A172 (cell line): ENCODE measurements at places on chromosomes 4 and X.

GRCh38 chrX:136812286-136812685 is 31.6 kb upstream of the ARHGEF6 start:
- DNase-seq = no peak

GRCh38 chrX:49266523-49267445 is 2.3 kb upstream of the FOXP3 start:
- no peak for DNase-seq

DNA sequence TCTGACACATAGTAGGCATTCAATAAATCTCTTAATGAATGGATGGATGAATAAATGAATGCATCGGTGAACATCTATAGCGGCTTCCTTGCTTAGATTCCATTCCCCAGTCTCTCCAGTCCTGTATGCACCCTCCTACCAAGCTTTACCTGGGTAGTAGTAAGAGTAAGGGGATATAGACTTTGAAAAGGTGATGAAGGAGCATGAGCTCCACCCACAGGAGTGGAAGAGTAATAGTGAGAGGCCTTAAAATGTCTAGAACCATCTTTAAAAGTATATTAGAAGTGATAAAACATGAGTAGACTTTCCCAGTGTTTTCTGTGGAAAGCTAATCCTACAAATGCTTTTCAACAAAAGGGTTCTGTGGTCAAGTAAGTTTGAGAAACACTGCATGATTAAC is 35.5 kb upstream of the GPC3 start:
- DNase-seq = no peak

DNA sequence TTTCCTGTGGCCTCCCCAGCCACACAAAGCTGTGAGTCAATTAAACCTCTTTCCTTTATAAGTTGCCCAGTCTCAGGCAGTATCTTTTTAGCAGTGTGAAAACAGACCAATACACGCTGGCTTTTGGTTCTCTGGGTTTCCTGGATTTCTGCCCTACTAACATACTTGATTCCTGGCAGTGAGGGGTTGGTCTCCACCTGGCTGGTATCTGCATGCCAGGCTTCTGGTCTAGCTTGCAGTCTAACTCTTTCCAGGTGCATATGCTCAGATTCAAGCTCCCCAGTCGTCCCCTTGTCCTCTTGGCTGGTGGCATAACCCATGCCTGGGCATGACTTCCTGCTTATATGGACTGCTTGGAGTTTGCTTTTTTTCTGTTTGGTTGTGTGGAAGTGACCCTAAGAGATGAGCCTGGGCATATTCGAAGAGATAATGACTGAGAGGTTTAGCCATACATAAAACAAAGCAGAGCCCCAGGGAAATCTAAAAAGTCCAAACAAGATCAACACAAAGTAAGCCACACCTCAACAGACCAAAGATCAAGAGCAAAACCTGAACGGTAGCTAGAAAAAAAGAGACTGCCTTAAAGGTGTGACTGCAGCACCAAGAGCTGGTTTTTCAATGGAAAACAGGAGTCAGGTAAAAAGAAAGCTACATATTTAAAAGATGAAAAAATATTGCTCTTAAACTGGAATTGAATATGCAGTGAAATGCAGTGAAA is 102.1 kb upstream of the STS start:
- DNase-seq = no peak

DNA sequence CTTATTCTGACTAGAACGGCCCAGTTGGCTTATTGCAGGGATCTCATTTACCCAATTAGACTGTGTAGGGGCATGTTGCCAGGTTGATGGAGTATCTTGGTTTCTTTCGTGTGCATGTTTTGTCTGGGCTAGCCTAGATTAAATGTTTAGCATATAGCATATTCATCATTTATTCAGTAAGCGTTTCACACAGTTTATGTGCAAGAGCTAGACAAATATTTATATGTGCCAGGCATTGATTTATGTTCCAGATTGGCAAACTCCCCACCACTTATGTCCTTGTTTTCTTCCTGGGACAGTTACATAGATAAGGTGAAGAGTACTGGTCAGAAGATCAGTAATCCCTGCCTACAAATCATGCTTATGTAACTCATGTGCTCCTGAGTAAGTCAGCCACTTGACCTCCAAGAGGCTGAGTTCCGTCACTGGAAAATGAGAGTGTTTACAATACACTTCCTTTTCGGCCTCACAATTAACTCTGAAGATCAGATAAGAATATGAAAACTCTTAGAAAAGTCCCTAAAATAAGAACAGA is 57.2 kb downstream of the RUFY3 start:
- peak; percentile 71 for DNase-seq

DNA sequence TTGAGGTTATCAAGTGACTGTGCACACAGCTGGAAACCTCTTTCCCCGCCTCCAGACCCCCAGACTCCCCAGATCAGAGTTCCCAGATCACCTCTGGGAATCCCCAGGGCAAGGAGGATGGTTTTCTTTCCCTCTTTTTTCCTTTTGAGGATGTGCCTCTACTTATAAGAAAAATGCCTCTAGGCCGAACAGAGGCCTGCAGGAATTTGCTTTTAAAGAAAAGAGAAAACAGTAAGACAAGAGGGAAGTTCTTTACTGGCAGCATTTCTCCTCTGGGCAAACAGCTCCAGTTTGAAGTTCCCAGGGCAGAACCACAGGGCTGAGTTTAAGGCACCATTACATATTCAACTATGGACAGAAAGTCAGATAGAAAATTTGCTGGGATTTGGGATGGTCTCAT is 837.9 kb upstream of the LCORL start:
- no peak for DNase-seq

DNA sequence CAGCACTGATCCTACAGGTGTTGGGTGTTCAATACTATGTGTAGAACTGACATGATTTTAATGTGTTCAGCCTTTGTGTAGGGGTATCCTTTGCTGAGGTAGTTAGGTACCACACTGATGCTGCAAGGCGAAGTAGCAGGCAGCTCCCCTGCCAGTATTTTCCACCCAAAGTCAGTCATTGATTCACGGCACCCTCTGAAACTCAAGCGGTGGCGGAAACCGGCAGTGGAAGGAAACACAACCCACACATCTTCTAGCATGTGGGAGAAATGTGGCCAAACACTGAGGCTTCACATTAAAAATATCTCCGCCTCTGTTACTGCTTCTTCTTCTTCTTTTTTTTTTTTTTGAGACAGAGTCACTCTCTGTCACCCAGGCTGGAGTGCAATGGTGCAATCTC is 126.3 kb downstream of the AASDH start:
- DNase-seq = no peak

DNA sequence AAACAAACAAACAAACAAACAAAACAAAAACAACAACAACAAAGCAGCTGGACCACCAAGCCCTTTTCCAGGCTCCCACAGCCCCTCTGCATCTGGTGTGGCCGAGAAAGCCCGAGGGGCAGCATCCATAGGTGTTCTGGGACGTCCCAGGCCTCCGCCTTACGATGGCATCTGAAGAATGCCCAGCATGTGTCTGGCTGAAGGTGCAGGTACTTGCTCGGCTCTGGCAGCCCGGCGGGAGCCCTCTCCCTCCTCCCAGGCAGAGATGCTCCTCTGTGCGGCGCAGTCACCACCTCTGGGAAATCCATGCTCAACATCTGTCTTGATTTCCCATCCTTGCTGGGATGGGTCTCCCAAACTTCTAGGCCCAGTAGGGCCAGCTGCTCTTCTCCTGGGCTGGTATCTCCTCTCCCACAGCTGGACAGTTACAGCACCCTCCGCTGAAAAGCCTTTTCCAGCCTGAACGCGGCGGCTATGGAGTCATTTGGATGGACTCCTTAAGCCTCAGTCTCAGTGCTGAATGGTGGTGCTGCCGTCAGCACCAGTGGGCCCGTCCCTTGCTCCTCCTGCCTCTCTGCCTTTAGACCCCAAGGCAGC is 4.3 kb downstream of the PSAPL1 start:
- peak; percentile 22 for DNase-seq

DNA sequence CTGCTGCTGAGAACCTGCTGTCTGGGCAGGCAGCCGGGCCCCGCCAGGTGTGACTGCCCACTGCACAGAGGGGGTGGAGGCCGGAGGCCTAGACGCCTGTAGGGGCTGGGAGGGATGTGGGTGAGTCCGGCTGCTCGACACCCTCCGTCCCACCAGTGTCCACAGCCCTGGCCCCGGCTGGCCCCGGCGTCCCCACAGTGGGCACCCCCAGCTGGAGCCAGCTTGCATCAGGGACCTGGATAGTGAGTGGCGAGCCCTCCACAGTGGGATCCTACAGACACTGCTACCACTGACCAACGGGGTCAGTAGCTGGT is 34.7 kb upstream of the SPON2 start:
- DNase-seq = no peak

DNA sequence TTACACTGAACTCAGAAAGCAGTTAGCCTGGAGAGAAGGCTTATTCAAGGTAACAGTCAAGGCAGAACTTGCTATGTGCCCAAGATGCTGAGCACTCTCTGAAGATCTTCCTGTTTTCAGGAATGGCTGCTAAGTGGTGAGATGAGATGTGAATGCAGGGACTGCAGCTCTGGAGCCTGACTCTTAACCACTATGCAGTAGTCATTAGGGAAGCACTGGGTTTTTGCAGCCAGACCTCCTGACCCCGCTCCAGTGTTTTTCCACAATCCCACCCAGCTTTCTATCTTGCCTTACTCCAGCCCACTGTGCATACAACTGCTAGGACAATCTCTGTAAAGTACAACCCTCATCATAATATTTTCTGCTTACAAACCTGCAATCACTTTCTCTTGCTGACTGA is 95.2 kb upstream of the LNX1 start:
- no peak for DNase-seq

DNA sequence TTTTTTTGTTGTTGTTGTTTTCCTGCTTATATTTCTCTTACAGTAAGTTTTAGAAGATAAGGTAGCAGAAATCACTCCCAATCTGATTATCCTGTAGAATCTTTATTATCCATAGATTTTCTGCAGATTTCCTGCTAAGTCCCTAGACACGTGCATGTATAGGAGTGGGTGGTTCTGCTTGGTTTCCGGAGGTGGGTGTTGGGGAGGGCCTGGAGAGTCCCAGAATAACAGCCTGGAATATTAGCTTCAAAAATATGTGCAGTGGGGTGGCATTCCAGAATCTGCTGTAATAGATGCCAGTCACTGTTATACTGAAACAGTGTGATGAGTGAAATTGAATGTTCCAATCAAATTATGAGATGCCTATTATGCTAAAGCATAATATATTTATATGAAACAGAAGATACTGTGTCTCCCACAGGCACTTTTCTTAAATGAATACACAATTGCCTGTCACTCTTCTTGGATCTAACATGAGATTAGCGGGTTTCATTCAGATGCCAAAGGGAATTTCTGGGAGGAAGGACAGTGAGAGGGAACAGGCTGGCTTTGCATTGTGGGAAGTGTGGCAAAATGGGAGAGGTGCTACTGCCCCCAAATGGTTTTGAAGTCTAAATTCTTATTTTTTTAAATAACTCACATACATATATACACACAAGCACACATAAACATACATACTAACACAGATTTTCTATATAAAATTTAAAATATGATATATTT is 37.6 kb downstream of the C4orf50 start:
- no peak for DNase-seq

GRCh38 chr4:174550541-174550940 is 28.3 kb upstream of the HPGD start:
- no peak for DNase-seq

GRCh38 chr4:5260121-5260520 is 208.8 kb downstream of the STK32B start:
- DNase-seq = no peak

DNA sequence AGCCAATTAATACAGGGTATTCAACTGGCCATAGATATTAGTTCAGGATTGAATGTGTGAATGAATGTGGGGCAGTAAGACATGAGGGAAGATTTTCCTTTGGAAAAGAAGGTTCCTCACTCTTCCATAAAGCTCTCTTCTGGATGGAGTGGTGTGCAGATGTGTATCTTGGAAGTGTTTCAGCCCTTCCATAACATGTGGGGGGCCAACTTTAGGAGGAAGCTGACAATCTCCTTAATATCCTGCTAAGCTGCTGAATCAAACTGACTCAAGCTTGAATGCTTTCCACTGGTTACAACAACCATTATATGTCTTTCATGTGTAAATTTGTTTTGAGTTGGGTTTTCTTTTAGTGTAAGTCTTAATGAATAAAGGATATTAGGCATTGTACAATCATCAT is 40.3 kb downstream of the FANCB start:
- DNase-seq = no peak

- DNase-seq = no peak
These were observed 41.1 kb upstream of the TMEM184C start for GRCh38 chr4:147576084-147576483.

DNA sequence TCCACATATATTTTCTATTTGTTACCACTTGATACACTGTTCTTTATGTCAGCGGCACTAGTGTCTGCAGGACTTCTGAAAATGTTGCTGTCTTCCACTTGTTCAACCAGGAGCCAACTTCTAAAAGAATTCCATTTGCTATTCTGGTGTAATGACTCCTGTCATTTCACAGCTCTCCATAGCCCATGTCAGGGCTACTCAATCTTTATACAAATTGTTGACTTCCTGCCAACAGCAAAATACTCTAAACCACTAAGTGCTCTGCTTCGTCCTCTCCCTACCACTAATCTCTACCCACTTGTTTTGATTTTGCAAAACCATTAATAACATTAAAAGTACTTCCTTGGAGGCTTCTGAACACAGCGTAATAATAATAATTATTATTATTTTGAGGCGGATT is 7.2 kb downstream of the CTSO start:
- DNase-seq = peak; percentile 55

- DNase-seq = no peak
These were observed 30.3 kb upstream of the TMSB15B start for GRCh38 chrX:103932133-103932532.

DNA sequence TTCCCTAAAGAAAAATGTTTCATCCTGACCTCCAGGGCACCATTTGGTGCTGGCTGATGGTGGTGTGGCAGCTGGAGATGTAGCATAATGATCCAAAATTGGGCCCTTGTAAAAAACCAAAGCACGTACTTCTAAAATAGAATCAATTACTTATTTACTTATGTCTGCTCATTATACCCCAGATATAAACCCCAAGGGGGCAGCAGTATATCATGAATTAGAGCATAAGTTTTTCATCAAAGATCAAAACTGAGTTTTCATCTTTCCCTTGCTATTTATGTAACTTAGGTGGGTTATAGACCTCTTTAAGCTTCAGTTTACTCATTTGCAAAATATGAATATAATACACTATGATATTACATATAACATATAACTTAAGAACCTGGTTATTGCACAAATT is 241.1 kb downstream of the TACR3 start:
- DNase-seq = no peak

DNA sequence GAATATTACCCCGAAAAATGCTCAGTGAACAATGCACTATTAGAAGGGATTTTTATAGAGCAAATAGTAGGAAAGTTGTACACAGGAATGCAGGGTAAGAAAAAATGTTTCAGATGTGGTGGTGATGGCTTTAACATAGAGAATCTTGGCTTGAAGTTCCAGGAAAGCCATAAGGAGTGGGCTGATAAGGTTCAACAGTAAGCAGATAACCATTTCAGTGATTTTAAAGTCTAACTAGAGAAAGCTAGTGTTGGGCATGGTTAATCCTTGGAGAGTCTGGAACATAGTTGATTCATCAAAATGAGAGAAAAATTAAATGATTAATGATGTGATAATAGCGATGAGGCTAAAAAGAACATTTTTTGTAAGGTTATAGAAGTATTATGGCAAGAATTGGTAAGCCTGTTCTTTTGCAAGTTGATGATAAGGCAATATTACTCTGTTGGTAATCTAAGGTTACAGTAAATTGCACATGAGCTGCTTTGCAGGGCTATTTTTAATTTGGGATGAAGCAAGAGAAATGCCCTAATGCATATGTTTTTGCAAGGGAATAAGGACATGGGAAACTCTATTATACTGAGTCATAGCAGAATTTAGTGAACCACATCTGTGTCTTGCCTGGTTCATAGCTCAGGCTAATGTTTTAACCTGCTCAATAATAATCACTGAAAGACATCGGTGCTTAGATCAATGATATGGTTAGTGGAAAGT is 44.3 kb downstream of the GALNTL6 start:
- DNase-seq = no peak

GRCh38 chr4:4247696-4248028 is 361 bp downstream of the TMEM128 start:
- DNase-seq = no peak
